SHP77 (cell line): ENCODE measurements at places on chromosomes 5 and 9.
A peak's percentile ranks its signal among the peaks of the same experiment; 100 is the strongest.

- DNase-seq: no peak
Observed at GRCh38 chr9:134641173-134641989, at the start of gene COL5A1. Gene COL5A1 (plus strand): TSS chr9:134641803. CDS start chr9:134642188, 385 bp downstream.

DNA sequence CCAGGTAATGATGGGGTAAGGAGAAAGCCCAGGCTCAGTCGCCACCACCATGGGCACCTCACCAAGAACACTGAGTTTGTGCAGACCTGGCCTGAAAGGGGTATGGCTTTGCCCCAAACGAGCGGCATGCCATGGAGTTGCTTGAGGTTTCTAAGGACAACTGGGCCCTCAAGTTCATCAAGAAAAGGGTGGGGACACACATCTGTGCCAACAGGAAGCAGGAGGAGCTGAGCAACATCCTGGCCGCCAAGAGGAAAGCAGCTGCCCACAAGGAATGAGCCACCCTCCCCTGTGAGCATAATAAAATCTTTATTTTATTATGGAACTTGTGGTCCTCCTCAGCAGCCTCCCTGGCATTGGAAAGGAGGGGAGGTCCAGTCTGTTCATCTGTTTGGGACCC lies 23.8 kb downstream of the CD14 start:
- no peak for DNase-seq

DNA sequence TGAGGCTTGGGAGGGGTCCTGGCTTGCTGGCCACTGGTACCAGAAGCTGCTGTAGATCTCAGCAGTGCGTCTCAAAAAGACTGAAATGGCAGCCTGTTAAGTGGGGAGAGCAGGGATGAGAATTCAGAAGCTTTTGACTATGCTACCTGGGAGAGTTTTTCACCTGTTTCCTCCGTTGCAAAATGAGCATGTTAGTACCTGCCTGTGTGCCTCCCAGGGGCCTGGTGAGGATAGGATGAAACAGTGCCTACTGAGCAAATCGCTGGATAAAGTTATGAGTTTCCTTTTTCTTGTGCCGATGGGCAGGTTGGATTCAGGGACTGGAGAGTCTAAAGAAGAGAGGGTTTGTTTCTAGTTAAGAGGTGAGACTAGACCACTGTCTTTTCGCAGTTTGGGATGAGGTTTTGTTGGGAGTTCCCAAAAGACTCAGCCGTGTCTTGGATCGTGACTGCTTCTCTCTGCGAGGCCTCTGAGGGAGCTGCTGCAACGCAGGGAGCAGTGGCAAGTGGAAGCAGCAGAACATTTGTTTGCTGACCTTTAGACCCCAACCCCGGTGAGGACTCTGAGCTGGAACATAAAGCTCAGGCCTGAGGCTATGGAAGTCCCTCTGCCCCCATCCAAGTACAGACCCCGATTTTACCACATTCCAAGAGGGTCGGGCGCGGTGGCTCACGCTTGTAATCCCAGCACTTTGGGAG lies 1.4 kb downstream of the RALGPS1 start:
- DNase-seq: no peak

- peak; percentile 63 for DNase-seq
Observed at GRCh38 chr5:149837680-149838269, 106.8 kb downstream of the PDE6A start.

DNA sequence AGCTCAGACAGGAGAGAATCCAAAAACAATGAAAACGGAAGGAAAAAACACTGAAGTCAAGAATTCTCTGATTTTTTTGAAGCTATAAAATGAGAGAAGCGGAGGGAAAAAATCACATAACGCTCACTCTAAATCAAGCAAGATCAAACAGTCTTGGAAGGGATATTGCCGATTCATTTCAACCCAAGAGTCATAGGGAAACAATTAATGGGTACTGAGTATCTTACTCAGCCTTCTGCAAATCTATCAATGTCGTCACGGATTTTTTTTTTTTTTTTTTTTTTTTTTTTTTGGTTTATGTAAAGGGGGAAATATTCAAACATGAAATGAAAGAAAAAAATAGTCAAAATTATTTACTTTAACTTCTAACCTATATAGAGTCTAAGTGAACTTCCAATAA lies 9.5 kb downstream of the MEF2C start:
- DNase-seq: no peak

DNA sequence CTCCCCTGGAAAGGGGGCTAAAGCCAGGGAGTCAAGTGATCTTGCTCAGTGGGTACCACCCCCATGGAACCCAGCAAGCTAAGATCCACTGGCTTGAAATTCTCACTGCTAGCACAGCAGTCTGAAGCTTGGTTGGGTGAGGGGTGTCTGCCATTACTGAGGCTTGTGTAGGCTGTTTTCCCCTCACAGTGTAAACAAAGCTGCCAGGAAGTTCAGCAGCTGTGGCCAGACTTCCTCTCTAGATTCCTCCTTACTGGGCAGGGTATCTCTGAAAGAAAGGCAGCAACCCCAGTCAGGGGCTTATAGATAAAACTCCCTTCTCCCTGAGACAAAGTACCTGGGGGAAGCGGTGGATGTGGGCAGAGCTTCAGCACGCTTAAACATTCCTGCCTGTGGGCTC lies 17.1 kb upstream of the EPB41L4A start:
- DNase-seq: no peak

DNA sequence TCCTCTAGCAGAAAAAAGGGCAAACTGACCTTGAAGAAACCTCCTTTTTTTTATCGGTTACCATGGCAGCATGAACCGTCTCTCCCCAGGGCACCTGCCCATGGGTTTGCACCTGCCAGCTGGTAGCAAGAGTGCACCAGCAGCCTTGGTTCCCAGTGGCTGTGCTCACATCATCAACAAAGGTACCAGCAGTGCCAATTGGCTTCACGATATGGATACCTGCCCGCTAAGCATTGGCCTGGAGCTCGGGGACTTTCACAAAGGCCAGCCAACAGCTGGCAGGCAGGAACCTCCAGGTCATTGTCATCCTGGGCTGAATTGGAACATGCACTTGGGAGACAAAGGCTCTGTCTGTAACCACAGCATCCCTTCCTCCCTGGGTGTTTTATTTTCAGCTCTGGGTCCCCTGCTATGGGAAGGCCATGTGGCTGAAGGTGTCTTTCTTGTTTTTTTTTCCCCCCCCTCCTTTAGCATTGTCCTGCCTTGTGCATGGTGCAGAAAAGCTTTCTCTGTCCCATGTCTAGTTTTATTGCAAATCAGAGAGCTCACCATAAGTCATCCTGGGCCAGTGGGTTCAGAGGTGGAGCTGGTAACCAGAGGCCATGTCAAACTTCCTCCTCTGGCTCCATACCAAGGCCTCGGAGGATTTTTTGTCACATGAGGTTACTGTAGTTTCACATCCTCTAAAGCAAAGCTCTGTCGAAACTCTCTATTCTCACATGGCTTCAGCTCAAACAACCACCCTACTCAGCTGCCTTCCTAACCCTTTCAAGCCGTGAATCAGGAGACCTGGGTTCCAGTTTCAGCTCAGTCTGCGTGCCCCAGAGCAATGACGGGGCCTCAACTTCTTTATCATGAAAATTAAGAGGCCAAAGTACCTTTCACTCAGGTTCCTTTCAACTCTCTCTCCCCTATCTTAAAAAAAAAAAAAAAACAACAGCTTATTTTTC lies 145.5 kb upstream of the MAP3K1 start:
- no peak for DNase-seq

- DNase-seq: no peak
Observed at GRCh38 chr5:140190872-140191218, 15.9 kb downstream of the CYSTM1 start.

DNA sequence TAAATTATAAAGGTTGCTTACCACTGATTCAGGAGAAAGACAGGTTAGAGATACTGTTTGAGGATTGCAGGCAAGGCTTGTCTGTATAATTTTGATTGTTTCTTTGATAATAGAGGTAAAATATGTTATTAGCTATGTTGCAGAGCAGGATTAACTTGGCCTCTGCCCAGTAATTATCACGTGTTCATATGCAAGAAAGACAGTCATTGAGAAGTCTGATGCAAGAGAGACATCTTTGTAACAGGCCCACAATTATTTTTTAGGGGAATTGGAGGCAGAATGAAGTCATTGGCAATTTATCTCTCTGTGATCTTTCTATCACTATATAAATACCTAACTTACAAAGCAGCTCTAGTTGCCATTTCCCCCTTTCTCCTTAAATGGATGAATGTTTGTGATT lies 46.0 kb downstream of the SLC44A1 start:
- DNase-seq: no peak

DNA sequence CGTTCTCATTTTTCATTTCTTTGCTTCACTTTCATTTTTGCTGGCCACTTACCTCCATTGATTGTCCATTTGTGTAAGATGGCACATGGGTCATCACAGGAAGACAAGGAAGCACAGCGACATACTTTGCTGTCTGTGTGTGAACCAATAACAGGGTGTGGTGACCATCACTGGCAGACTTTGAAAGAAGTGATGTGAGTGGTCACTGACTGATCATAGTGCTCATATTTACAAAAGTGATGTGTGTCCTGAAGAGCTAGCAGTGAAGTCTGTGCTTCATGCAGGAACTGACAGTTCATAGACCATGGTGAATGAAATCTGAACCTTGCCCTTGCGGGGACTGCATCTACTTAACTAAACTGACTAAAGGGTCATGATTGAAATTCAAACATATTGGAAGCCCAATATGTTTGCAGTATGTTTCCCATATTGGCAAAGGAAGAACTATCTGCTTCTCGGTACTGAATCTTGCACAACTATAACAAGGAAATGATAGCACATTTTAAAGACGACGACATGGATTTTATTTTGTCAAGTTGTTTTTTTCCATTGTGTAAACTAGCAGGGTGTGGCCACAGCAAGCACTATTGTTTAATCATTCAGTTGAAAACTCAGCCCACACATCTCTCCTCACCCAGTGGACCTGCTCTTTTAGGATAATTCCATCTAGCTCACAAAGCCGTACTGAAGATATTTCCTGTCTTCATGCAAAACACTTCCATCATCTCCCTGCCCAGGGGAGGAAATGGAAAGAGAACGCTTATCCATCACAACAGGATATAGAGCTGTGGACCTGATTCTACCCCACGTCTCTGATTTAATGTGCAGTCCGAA lies 232.0 kb upstream of the ANKRD55 start:
- no peak for DNase-seq

- DNase-seq: no peak
Observed at GRCh38 chr9:114652776-114653555, 4.6 kb downstream of the TEX53 start.

DNA sequence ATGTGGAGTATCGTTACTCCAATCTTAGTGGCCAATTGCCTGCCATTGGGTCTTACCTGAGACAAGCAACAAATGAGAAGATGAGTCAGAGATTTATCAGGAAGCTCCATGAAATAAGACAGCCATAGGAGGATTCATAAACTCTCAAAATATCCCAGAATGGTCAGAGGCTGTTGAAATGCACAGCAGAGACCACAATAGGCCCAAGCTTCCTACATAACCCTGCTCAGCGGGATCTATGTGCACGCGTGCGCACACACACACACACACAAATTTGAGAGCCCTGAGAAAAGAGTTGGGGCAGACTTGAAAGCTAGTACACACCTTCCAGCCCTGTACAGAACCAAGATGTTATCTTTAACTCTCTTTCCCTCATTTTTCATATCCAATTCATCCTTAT lies 9.8 kb downstream of the UIMC1 start:
- no peak for DNase-seq

GRCh38 chr9:18766989-18767550 lies 265.9 kb downstream of the SAXO1 start:
- DNase-seq: no peak

DNA sequence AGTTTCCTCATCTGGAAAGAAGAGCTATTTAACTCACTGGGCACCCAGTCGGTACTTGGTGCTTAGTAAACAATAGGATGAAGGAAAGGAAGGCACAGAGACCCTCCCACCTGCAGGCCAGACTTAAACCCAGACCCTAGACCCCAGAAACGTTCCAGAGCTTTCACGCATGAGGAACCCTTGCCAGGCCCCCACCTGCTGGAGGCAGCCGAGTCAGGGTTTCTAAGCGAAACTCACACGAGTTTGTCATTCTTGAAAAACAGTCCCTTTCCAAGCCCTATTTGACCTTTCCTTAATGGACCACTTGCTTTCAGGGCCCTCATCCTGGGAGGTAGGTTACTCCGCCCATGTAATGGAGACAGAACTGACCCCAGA lies 30.6 kb downstream of the NDUFA8 start:
- DNase-seq: no peak

GRCh38 chr5:138646671-138647070 lies 71.5 kb upstream of the HSPA9 start:
- DNase-seq: no peak

DNA sequence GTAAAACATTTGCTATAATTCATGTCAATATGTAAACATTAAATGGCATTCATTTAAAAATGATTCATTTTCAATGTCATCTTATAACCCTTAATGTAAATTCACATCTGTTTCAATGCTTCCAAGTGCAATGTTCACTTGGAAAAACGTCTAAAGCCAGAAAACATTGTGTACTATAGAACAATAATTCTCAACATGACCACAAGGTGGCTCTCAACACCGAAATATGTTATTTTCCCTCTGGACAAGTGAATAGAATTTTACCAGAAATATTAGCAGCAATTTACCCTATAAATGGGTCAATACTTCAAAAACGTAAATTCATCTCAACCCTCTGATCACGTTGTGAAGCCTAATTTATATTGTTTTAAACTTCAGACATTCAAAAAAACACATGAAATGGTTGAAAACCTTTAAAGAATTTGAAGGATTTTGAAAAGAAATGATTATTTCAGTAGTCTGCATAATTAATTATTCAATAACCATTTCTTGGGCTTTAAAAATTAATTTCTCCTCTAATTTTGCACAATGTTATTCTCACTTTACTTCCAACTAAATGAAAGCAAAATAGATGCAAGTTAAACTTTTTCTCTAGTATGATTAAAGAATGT lies 11.0 kb downstream of the CDH10 start:
- peak; percentile 52 for DNase-seq

DNA sequence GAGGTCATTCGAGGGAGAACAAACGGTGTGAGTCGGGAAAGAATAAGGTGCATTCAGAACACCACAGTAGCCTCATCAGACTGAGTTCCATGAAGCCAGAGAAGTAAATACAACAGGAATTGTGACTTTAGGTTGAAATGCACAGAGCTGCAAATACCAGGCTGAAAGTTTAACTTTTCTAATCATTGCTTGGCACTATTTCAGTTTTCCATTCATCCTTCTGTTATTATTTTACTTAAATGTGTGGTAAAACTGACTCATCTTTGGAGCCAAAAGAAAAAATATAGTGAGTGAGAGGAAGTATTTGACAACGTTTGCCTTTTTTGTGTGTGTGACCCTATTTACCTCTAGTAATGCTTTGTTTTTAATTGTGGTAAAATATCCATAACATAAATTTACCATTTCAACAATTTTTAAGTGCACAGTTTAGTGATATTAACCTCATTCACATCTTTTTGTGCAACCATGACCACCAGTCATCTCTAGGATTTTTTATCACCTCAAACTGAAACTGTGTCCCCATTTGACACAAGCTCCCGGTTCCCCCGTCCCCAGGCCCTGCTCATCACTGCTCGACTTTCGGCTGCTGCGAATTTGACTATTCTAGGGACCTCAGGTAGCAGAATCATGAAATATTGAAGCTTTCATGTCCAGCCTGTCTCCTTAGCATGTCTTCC lies 166.8 kb downstream of the HSD17B3 start:
- DNase-seq: no peak

GRCh38 chr9:137740312-137740711 lies 121.5 kb downstream of the EHMT1 start:
- peak; percentile 60 for DNase-seq
